Daoy (cell line): ENCODE measurements at places on chromosomes 13 and 19. TPM values are rescaled to one million over a fixed set of nuclear protein-coding genes. Genes with fewer than 3 reads are reported as not detected.

DNA sequence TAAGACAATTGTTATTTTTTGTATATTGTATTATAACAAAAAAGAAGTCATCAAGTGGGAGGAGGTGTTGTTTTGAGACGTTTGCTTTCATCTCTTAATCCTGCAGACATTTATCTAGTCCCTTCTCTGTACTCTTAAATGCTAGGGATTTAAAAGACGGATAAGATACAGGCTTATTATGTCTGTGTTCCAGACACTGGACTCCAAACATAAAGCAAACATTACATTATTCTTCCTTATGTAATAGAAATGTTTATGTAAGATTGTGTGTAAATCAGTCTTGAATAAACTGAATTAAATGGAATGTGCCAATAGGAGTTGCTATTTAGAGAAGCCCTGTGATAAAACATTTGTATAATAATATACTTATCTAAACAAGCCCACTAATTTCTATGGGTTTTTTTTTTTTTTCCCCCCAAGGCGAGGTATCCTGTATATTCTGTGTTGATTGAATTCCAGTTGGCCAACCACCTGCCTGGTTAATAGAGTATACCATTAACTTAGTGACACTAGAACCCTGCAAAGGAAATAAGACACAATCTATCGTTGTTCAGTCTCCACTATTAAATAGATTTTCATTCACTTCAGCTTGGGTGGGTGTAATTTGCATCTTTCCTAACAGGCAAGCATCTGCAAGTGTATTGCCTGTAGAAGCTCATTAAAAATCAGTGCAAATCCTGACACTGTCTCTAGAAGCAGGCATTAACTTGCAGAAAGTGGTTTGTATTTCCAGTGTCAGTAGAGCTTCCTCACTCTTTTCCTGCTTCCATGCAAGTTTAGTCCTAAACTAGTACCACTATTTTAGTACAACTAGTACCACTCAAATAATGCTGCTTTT is 69.0 kb downstream of the LRCH1 start:
- DNase-seq, result no peak

RGL3 gene
- total RNA-seq, result not detected in 2 replicates

DNA sequence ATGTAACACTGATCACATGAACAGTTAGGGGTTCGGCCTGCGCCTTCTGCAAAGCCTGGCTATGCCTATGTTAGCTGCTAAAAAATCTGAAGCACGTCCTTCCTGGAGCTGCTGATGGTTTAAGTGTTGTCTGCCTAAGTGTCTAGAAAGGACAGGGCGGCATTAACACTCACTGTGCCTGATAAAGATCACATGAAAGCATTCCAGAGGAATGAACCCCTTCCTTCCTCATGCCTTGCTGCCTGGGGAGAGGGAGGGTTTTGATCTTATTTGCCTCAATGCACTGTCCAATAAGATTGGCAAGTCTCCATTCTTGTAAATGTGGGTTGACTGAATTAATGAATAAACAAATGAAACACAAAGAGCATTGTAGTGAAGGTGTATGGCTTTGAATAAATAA is 5.2 kb downstream of the DOCK9 start:
- peak; percentile 81 for DNase-seq

FREM2 gene
- under 0.01 TPM in 1 of 2 replicates, not detected in the other for total RNA-seq

DNA sequence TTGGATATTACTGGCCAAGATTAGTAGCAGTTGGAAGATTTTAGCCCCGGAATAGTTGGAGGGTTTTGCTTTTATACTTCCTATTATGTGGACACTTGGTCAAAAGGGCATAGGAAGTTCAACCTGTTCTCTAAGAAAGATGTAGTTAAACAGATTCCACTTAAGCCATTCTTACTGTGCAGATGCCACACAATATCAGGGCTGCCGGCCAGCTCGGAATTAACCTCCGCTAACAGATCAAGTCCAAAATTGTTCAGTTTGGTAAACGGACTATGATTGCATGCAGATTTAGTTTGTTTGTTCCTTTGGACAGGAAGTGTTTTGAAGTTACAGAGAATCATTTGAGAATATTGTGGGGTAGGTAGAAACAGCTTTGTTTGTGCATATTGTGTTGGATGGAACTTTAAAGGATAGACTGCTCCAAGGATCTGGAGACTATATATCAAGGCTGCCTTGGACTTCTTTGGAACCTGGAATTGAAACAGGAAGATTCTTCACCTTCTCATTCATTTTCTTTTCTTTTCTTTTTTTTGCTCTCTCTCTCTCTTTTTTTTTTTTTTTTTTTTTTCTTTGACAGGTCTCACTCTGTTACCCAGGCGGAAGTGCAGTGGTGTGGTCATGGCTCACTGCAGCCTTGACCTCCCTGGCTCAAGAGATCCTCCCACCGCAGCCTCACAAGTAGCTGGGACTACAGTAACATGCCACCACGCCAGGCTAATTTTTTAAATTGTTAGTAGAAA is 5.0 kb upstream of the SPRY2 start:
- DNase-seq, result no peak

ZNF578 gene
- 1.4 and 1.6 TPM in 2 replicates for total RNA-seq

DNA sequence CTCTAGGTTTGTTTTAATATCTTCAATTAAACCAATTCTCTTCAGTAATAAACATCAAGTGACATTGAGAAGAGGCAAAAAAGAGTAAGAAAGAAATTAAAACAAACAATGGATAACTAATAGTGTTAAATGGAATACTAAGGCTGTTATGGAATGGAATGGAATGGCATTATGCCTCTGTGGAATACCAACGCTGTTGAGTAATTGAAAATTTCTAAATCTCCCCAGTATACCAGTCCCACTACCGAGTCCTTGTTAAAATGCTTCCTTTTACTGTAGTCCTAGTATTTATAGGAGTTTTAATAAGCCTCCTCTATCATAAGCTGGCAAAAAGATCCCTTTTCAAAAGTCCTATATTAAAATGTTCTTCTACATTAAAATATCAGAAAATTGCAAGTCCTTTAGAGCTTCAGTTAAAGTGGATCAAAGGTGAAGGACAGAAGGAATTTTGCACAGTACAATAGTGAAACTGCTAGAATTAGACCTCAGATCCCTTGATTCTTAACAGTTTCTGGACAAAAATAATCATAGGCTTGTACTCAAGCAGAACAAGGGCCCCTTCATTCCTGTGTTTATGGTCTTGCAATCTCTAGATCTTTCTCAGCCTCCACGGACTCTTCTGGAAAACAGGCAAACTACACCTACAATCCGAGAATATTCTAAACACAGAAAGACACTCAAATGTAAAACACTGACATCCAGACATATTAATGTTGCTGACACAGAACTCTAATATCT is 128.2 kb downstream of the PCDH9 start:
- no peak for DNase-seq

GRCh38 chr13:41148419-41149283 is 16.0 kb upstream of the KBTBD6 start:
- no peak for DNase-seq

DNA sequence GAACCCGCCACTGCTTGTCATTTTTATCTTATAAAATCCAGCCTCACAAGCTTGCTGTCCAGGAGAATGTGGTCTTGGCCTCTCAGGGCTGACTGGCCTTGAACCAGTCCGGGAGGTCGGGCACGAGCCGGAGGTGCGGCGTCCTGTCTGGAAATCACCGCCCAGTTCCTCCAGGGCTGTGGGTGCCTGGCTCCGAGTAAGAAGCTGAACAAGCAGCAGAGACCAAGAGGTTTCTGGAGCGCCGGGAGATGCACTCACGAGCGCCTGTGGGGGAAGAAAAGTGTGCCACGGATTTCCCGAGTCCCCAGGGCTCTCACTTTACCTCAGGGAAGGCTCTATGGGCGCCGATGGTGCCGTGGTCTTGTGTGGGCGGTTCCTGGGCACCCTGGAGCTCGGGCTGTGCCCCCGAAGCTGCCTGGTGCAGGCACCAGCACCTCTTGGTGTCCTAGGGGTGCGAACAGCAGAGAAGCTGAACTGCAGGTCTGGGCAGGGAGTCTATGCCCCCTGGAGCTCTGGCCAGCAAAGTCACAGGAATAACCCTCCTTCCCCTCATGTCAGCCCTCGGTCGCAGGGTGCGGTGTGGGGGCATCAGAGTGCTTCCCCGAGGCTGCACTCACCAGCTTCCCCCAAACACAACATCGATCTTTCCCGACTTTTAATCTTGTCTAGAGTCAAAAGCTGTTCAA is 50.0 kb downstream of the GAS6 start:
- DNase-seq, result peak; percentile 19

GRCh38 chr13:111853721-111854120 is 213.2 kb upstream of the SOX1 start:
- no peak for DNase-seq

NLRP5 gene
- 4.9 and 5.1 TPM in 2 replicates for total RNA-seq

DNA sequence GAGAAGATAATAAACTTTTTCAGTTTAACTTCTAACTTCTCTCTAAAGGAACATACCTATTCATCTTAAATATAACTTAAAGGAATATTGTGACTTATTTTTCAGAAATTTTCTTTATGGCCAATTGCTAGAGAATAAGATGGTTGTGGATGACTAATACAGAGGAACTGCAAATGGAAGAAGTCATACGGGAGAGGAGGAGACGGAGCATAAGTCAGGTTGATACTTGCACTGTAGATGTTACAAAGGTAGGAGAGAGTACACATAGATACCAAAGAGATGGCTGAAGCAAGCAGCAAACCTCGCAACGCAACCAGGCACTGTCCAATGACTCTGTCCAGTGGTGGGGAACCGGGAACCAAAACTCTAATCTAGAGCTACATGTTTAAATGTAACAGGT is 963.4 kb downstream of the PCDH9 start:
- no peak for DNase-seq

DNA sequence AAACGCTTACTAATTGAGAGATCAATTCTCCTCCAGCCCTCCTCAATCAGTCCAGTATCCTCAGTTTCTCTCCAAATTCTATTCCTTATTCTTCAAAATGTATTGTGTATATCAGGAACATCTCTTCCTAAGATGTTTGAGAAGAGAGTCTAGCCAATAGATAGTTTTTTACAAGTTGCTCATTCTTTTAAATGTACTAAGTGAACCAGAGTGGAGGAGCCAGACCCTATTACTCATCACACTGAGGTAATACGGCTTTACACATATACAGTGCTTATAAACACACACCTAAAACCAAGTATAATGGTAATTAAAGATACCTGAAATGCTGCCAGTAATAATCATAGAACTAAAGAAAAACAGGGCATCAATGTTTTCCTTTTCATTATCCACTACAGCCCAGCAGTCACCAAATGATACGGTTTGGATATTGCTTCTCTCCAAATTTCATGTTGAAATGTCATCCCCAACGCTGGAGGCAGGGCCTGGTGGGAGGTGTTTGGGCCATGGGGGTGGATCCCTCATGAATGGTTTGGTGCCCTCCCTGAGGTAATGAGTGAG is 45.2 kb upstream of the HMGB1 start:
- DNase-seq, result no peak

DNA sequence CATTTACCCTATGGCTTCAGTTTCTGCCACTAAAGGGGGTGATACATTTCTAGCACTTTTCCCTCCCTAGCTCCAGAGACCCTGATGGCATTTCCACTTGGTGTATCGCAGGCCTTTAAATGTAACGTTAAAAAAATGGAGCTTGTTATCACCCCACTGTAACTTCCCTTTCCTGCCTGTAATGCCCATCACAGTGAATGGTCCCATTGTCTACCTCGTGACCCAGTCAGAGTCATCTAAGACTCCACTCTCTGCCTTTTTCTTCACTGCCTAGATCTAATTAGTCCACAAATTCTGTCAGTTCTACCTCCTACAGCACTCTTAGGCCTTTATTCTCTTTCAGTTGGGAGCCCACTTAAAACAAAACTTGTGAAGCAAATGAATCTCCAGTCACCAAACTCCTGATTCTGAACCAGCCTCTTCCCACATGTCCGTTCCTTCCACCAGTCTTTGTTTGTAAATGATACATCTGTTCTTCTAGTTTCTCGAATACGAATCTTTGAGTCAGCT is 64.8 kb downstream of the NHLRC3 start:
- no peak for DNase-seq

GRCh38 chr13:74869846-74870245 is 612.1 kb downstream of the TBC1D4 start:
- no peak for DNase-seq

- no peak for DNase-seq
Observed at GRCh38 chr13:97468331-97468730, 34.4 kb downstream of the RAP2A start.

MEIOSIN gene
- total RNA-seq, result not detected in 2 replicates

GRCh38 chr13:113275387-113275786 is 21.7 kb upstream of the LAMP1 start:
- peak; percentile 52 for DNase-seq

- no peak for DNase-seq
Observed at GRCh38 chr13:43744261-43745031, 42.3 kb downstream of the ENOX1 start.

GRCh38 chr19:35601971-35602370 is 10.6 kb upstream of the HAUS5 start:
- no peak for DNase-seq

GRCh38 chr19:54339646-54340358 is 840 bp upstream of the LILRA4 start:
- DNase-seq, result no peak

- no peak for DNase-seq
Observed at GRCh38 chr13:57311009-57311586, 144.1 kb downstream of the PRR20E start.

DNA sequence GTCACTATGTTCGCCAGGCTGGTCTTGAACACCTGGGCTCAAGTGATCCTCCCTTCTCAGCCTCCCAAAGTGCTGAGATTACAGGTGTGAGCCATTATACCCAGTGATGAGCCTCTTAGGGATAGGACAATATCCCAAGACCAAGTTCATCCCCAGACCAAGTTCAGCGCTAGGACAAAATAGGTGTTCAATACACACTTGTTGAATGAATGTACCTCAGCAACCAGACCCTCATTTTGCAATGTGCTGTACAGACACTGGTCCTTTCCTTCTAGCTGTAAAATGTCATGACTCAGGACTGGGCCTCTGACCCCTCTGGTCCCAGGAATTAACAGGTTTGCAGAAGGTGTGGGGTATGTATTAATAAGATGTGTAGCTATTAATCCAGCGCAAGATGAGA is 246.0 kb downstream of the TSHZ3 start:
- DNase-seq, result no peak

TEX101 gene
- not detected in 2 replicates for total RNA-seq

KCNK6 gene
- total RNA-seq, result 5.2 and 5.9 TPM in 2 replicates

DNA sequence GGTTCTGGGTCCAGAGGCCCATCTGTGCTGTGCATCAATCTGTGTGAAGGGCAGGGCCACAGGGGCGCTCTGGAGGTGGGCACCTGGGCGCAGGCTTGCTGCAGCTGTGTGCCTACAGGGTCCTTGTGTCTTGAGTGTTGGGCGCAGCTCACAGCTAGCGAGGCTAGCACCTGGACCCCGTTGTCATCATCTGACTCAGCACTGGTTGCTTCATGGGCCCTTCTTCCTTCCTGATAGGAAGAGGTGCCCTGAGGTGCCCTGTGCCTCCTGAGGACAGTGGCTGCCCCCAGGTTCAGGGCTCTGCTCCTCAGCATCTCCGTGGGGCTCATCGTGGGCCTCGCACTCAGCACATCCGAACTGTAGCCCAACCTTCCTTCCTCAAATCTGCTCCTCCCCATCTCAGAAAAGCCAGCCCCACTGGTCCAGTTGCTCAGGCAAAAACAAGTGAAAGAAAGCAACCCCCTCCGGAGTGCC is 54.8 kb downstream of the GATAD2A start:
- DNase-seq, result no peak

- DNase-seq, result peak; percentile 78
Observed at GRCh38 chr19:29680447-29680846, 15.2 kb downstream of the PLEKHF1 start.

CCDC194 gene
- 0.69 TPM in 1 of 2 replicates, not detected in the other for total RNA-seq
